ENCODE measurements at places on chromosomes 12 and 14.

DNA sequence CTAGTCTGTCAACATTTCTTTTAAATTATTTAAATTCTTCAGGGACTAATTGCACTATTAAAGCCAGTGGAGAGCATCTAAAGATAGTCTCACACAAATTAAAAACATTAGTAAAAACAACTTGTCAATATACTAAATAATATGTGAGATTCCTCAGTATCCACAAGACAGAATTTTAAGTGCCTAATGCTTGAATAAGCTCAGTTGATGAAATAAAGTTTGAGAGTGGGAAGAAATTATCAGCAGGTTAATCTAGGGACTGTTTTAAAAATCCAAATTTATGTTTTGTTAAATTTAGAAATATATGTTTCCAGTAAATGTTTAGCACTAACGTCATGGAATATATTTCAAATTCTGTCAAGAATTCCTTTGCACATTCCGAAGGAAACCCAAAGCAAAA lies 105.2 kb downstream of the SLC41A2 start:
- no peak for DNase-seq

DNA sequence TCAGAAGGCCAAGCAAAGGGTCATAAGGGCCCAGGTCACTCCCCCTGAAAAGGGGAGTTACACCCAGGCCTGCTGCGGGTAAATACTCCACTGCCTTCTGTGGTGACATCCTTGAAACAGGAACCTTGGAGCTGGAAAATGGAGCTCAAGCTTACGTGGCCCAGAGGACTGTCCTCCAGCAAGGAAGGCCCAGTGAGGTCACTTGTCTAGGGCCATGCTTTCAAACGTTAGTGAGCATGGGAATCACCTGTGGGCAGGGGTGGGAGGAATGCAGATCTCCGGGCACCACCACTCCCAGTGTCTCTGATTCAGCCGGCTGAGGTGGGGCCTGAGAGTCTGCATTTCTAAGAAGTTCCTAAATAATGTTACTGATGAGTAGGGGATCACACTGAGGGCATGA lies 140.5 kb upstream of the CCND2 start:
- DNase-seq = no peak

- no peak for DNase-seq
Measured at GRCh38 chr12:75954041-75954440, 77.5 kb downstream of the PHLDA1 start.

- DNase-seq = no peak
Measured at GRCh38 chr12:65217086-65217485, 47.7 kb downstream of the LEMD3 start.

DNA sequence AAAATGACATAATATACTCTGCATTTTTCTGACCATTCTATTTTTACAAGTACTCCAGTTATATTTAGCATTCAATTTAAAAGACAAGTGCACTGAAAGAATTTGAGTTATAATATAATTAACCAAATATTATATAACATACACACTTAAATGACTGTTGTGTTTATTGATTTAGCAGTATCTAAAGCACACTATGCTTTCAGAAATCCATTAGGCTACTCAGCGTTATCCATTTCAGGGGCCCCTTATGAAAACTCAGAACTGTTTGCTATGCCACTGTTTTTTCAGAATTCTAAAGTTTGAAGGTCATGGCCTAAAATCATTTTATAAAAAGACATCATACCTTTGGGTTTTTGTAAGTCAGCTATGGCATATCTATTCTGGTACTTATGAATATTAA lies 57.1 kb downstream of the HECTD4 start:
- DNase-seq = no peak

DNA sequence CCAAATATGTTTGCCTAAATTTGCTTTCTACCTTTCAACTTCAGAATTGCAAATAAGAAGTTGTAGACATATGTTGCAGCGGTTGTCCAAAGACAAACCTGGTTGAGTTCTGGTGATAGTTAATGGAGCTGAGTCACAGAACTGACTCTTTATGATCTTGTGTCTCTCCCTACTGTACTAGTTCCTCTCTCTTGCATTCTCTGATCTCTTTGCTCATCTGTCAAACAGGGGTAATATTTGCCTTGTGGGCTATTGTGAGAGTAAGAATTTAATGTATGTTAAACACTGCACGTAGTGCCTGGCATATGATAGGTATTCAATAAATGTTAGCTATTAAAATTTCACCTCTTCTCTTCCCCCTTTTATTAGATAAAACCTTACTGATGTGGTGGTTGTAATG lies 283.5 kb upstream of the RGS6 start:
- DNase-seq = no peak

DNA sequence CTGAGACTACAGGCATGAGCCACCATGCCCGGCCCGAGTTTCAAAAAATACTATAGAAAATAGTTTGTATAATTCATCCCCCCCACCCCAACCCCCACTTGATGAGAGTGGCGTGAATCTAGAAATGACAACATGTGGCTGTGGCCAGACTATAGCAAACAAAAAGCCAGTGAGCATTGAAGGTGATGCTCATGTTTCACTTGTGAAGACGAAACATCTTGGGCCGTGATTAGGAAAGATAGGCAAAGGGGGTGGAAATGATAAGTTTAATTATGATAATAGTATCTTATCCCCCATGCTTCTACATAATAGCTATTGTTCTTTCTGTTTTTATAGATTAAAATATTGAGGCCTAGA lies 8.5 kb downstream of the BORCS5 start:
- no peak for DNase-seq

All from renal cortex interstitium (tissue), 15 donors.